ENCODE measurements at places on chromosomes 16 and 17.

DNA sequence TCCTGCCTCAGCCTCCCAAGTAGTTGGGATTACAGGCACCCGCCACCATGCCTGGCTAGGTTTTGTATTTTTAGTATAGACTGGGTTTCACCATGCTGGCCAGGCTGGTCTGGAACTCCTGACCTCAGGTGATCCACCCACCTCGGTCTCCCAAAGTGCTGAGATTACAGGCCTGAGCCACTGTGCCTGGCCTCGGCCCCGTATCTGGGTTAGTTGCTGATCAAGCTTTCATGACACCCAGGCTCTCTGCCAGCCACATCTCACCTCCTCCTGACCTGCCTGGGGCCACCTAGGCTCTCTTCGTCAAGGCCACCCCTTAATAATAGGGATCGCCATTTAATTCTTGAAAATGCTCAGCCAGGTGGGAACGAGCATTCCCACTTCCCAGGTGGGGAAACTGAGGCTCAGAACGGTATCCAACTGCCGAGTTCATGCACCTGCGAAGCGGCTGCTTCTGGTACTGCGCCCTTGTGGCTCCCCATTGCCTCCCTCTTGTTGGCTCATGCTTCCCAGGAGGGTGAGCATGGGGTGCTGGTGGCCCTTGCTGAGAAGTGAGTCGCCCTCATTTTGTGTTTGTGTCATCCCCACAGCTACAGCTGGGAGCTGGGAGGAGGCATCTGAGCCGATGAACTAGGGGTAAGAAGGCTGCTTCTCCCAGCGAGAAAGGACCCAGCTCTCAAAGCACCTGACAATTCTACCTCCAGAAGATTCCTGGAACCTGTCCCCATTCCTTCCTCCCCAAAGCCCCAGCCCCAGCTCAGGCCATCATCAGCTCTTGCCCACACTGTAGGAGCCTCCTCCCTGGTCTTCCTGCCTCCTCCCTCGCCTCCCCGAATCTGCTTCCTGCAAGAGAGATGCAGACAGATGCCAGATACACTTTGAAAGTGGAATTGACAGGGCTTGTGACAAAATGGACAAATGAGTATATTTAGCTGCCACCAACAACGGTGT is 17.3 kb upstream of the SNN start:
- DNase-seq: no peak

DNA sequence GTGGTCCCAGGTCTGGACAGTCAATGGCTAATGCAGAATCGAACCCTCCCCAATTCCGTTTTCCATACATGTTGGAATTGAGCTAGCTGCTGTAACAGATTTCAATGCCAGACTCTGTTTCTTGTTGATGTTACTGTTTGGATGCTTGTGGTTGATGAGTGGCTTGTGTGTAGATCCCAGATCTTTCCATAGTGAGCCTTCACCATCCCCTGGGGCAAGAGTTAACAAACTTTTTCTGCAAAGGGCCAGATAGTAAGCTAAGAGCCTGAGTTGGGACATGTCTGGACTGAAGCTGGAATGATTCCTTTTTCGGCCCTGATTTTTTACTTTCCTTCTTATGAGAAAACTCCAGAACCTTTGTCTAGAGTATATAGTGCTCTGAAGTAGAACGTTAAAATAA is 296.3 kb downstream of the CPPED1 start:
- DNase-seq: no peak

- no peak for DNase-seq
Observed at GRCh38 chr16:23594186-23594585, 1.9 kb downstream of the NDUFAB1 start.

- no peak for DNase-seq
Observed at GRCh38 chr16:54148974-54149373, 137.6 kb downstream of the IRX3 start.

GRCh38 chr16:14565688-14566025 is 64.4 kb downstream of the PARN start:
- DNase-seq: no peak

- DNase-seq: no peak
Observed at GRCh38 chr16:52825892-52826291, 226.8 kb downstream of the CHD9NB start.

- peak; percentile 92 for DNase-seq
Observed at GRCh38 chr17:17919169-17920107, 52.8 kb downstream of the TOM1L2 start.

GRCh38 chr16:23803591-23804123 is 32.1 kb upstream of the PRKCB start:
- DNase-seq: peak; percentile 92

DNA sequence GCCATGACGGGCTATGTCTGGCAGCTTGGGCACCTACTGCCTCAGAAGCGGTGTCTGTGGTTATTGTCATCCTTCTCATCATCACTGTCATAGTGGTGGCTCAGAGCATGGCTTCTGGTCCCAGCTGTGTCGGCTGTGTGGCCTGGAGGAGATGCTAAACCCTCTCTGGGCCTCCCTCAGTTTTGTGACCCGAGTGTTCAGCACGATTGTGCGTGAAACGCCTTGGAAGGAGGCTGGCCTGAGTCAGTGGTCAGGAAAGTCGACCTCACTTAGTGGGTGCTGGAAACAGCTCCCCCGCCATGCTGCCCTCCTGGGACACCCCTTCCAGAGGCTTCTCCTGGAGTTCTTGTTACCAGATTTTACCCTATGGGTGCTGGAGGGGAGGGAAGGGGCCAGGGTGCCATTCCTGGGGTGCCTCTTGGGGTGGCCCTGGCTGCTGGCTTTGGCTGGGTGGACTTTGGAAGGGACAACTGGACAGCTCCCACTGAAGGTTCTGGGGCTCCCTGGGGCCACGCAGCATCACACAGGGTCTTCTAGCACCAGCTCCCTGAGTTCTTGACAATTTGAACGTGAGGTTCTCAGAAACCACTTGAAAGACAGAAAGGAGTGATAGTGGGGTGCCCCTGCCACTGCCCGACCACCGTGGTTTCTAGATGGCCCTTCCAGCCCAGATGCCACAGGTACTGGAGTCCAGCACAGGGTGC is 226.5 kb upstream of the GSE1 start:
- DNase-seq: no peak

DNA sequence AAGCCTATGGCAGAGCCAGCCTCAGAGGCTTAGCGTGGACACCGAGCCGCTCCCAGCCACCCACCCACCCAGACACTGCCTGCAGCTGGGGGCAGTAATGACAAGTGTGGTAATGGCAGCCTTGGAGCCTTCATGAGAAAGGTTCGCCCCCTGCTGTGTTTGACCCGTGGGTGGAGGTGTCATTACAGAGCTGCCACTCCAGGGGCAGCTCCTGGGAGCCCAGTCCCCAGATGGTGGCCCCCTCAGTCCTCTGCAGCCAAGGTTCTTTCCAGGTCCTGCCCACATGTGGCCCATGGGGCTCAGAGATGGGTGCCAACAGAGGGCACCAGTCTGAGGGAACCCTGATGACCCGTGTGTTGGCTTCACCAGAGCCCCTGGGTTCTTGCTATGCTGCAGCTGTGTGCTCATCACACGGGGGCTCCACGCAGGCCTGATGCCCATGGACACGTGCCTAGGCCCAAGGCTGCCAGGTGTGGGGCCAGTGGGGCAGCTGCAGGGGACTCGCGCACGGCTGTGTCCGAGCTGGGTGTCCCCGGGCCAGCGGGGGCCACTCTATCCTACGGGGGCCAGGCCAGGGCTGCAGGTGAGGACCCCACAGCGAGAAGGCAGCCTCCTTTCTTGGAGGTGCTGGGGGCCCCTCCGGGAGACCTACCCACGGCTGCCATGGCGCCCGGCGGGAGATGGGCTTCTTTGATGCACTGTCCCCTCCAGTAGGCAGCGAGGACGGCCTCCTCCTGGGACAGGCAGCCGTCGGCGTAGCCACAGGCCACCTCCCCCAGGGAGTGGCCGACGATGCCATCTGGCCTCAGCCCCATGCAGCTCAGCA is 8.1 kb downstream of the FASN start:
- no peak for DNase-seq

- DNase-seq: no peak
Observed at GRCh38 chr16:1637526-1637925, 25.4 kb downstream of the CRAMP1 start.

DNA sequence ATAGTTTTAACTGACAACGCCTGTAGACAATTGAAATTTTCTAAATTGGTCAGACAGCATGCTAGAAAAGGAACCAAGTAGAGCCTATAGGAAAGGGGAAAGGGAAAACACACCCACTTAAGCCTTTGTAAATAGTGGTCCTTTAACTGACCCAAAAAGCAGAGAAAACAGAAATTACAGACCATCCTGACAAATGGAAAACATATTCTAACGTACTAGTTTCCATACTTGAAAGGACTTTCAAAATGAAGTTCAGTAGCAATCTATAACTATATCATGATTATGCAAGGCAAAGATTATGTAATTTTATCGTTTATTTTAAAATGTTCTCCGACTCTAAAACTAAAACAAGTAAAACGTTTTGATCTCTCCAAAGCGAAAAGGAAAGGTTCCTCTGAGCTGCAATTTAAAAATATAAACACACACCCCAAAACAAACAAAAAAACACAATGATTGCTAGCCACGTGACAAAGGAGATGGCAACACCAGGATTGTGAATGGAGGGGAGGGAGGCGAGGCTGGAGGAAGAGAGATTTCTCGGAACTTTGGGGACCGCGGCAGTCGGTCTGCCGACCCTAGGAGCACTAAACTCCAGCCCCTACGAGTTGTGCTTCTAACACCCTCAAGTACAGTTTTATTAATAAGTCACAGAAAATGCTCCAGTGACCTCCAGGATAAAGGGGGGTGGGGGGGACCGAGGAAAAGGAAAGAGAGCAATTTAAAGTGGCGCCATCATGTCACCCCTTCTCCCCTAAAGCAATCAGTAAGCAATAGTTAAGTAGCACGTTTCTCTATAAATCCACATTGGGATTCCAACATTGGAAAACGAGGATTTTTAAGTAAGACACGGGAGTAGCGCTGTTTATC is 1.7 kb downstream of the KANSL1 start:
- DNase-seq: peak; percentile 51

- no peak for DNase-seq
Observed at GRCh38 chr16:64253525-64253924, 868.3 kb downstream of the CDH11 start.

- no peak for DNase-seq
Observed at GRCh38 chr17:8720596-8720995, 24.0 kb downstream of the CCDC42 start.

- DNase-seq: no peak
Observed at GRCh38 chr17:39653662-39654331, 11.4 kb upstream of the TCAP start.

DNA sequence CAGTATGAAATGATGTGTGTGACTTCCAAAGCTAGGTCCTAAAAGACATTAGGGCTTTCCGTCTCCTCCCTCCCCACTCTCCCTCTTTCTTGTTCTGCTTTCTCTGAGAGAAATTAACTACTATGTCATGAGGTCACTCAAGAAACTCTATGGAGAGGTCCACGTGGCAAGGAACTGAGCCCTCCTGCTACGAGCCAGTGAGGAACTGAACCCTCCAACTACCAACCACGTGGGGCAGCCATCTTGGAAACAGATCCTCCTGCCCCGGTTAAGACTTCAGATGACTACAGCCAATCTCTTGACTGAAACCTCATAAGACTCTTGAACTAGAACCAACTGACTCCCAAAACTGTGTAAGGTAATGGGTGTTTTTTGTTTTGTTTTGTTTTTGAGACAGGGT is 4.2 kb upstream of the ALOX15 start:
- no peak for DNase-seq

GRCh38 chr17:50152736-50153135 is 2.3 kb upstream of the PPP1R9B start:
- no peak for DNase-seq

GRCh38 chr16:81657781-81658180 is 121.3 kb upstream of the PLCG2 start:
- DNase-seq: peak; percentile 92

GRCh38 chr16:77302249-77302648 is 103.0 kb downstream of the SYCE1L start:
- DNase-seq: no peak

- no peak for DNase-seq
Observed at GRCh38 chr17:77670173-77670572, 288.3 kb upstream of the TNRC6C start.

GRCh38 chr17:77619851-77620250 is 338.7 kb upstream of the TNRC6C start:
- no peak for DNase-seq

- DNase-seq: no peak
Observed at GRCh38 chr16:926715-927114, 44.1 kb downstream of the LMF1 start.

DNA sequence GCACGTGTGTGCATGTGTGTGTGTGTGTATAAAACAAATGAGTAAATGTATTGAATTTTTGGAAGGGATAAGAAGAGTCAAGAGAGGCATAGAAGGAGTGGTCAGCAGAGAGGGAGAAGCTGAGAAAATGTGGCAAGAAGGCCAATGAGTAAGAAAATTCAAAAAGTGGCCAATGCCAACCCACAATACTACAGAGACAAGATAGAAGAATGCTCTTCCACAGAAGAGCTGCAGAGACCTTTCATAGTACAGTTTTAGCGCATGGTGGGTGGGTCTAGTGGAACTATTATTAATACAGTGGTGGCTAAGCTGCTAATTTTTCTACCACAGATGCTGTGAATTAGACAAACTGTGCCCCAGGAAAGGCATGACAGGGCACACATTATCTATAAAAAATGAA is 233.5 kb downstream of the NTN1 start:
- no peak for DNase-seq

- no peak for DNase-seq
Observed at GRCh38 chr16:77937473-77938149, 84.7 kb upstream of the CLEC3A start.

DNA sequence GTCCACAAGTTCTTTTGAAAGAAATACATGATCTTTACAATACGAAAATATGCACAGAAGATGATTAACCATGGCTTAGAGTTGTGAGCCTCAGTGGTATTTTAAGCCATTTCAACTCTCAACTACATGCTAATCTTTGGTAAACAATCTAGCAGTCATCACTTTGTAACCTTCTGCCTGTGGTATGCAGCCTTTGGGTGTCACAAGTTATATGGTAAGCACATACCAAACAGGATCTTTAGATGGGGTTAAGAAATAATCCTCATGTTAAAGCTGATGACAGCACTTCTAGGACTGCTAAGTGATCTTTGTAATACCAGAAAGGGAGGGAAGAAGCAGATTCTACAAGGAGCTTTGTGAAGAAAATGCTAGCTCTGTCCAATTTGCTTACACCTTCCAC is 74.3 kb downstream of the CA4 start:
- DNase-seq: no peak
